ENCODE measurements at places on chromosomes 7 and 10.

DNA sequence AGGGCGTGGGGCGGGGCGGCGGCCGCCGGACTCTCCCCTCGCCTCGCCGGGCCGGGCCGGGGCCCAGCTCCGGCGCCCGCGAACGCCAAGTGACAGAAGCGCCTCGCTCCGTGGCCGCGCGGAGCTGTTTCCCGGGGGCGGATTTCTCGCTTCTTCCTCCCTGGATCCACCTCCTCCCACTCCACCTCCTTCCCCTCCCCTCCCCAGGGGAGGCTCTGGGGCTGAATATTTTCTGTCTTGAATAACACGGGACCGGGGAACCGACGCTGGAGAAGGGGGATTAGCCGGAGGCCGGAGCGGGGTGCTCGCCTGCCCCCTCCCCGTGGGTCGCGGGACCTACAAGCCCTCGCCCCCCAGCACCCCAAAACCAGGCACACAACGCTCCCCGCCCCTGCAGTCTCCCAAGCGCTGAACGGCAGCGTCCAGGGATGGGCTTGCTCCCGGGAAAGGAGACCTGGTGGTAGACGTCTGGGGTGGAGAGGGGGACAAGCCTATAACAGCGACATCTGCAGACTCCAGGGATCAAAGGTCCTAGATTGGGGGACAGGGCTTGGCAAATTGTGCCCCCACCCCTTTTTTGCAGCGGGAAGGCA is at the start of gene ARHGAP21:
TSS of gene ARHGAP21 (minus strand) at position 100 of the 593 bp plus-strand sequence. CDS start 1,988 bp downstream, outside the sequence.
- peak within 1 kb of the TSS; percentile 91 for H3K4me3 ChIP-seq
- peaks cover 3% of the 10 kb centered on the region for H3K27me3 ChIP-seq
- H3K27ac ChIP-seq = peak within 1 kb of the TSS; percentile 88
- peak; percentile 51 for DNase-seq
- H3K4me1 ChIP-seq = peaks cover 30% of the 10 kb centered on the region

- DNase-seq = no peak
- H3K27me3 ChIP-seq = no peaks in the 10 kb centered on the region
- no peak overlapping the region for H3K27ac ChIP-seq
- H3K4me1 ChIP-seq = no peaks in the 10 kb centered on the region
Observed at GRCh38 chr10:68666280-68666760, 54.7 kb upstream of the CCAR1 start.

GRCh38 chr10:49627644-49628247 is 13.9 kb downstream of the CHAT start:
- no peaks in the 10 kb centered on the region for H3K36me3 ChIP-seq
- no peak overlapping the region for H3K4me3 ChIP-seq
- no peak for DNase-seq

DNA sequence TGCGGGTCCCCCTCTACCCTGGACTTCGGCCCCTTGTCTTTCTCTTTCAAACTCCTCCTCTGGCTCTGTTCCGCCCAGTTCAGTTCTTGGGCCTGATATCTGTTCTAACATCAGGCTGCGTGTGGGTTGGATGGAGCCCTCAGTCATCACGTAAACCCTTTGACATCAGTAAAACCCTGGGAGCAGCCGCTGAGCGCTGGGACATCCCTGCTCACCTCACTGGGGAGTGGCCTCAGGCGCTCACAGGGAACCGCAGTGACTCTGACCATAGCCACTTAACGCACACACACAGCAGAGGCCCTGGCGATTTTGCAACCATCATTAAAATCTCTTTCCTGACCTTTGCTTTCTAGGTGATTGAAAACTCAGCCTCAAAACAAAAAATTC is 113.3 kb downstream of the CYTH3 start:
- H3K36me3 ChIP-seq = peaks cover 63% of the 10 kb centered on the region
- no peaks in the 10 kb centered on the region for H3K27me3 ChIP-seq
- DNase-seq = no peak
- H3K4me1 ChIP-seq = no peaks in the 10 kb centered on the region
- no peak overlapping the region for H3K27ac ChIP-seq

GRCh38 chr7:47026780-47027361 is 555.0 kb downstream of the TNS3 start:
- H3K27me3 ChIP-seq = no peaks in the 10 kb centered on the region
- no peak overlapping the region for H3K27ac ChIP-seq
- H3K36me3 ChIP-seq = no peaks in the 10 kb centered on the region

- no peak overlapping the region for H3K27ac ChIP-seq
- no peaks in the 10 kb centered on the region for H3K36me3 ChIP-seq
- peaks cover 2% of the 10 kb centered on the region for H3K27me3 ChIP-seq
- H3K4me3 ChIP-seq = no peak overlapping the region
- peaks cover 4% of the 10 kb centered on the region for H3K4me1 ChIP-seq
- no peak for DNase-seq
Observed at GRCh38 chr7:66255534-66256100, 50.5 kb downstream of the TPST1 start.

DNA sequence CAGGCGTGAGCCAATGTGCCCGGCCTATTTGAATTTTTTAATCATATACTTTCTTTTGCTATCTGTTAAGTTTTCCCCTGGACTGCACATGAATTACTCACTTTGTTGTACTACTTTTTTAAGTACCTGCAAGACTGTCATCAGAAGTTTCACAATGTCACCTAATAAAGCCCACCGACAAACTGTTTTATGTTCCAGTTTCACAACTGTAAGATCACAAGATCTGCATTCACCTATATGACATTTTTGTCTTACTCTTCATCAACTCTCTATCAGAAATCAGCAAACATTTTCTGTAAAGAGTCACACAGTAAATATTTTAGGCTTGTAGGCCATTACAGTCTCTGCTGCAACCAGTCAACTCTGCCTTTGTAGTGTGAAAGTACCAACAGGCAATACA is 88.5 kb downstream of the ZNF33B start:
- no peak overlapping the region for H3K27ac ChIP-seq
- H3K36me3 ChIP-seq = peaks cover 54% of the 10 kb centered on the region
- no peaks in the 10 kb centered on the region for H3K27me3 ChIP-seq
- DNase-seq = no peak

Measured in activated B cell treated with CpG ODN at 0.5 μM for 24 hours (primary cell).